ENCODE measurements at places on chromosomes 11 and 22.

DNA sequence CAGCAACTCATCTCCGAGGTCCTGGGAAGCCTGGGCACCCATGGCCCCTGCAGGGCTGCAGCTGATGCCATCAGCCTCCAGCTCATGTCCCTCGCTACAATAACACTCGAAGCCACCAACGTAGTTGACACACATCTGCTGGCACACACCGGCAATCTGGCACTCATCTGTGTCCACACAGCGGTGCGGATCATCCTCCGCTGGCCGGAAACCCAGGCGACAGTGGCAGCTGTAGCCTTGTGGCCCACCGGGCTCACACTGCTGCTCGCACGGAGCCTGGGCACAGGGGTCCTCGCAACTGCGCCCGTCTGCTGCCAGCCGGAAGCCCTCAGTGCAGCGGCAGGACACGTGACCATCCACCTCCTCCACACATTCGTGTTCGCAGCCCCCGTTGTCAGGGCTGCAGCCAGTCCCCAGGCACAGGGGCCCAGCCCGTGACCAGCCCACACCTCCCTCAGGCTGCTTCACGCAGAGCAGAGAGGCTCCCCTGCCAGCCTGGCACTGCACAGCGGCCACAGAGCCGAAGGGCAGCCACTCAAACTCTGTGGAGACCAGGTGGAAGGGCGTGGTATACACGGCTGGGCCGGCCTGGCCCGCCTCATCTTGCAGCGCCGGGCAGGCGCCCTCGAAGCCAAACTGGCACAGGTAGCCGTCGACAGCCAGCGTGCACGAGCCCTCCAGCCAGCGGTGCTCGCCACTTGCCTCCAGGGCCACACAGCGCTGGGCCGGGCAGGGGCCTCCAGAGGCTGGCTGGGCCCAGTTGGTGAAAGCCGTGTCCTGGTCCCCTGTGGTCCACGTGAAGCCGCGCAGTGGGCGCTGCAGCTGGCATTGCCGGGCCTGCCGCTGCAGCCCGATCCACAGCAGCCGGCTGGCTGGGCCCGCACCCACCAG lies 678 bp downstream of the CD248 start:
- DNase-seq: no peak

DNA sequence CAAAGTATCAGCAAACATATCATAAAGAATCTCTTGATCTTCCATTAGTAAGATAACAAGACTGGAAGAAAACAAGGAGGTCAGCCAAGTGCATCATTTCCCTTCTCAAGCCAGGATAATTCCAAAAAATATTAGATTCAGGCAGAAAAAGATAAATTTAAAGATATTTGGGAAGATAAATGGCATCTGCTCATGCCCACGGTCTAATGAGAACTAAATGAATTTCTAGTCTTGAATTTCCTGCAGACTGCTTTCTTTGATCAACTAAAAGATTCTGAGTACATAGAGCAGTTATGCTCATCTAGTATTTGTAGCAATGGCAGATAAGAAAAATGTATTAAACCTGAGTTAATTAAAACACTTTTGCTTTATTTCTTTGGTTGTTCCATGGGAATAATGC lies 31.1 kb downstream of the DDI1 start:
- no peak for DNase-seq

DNA sequence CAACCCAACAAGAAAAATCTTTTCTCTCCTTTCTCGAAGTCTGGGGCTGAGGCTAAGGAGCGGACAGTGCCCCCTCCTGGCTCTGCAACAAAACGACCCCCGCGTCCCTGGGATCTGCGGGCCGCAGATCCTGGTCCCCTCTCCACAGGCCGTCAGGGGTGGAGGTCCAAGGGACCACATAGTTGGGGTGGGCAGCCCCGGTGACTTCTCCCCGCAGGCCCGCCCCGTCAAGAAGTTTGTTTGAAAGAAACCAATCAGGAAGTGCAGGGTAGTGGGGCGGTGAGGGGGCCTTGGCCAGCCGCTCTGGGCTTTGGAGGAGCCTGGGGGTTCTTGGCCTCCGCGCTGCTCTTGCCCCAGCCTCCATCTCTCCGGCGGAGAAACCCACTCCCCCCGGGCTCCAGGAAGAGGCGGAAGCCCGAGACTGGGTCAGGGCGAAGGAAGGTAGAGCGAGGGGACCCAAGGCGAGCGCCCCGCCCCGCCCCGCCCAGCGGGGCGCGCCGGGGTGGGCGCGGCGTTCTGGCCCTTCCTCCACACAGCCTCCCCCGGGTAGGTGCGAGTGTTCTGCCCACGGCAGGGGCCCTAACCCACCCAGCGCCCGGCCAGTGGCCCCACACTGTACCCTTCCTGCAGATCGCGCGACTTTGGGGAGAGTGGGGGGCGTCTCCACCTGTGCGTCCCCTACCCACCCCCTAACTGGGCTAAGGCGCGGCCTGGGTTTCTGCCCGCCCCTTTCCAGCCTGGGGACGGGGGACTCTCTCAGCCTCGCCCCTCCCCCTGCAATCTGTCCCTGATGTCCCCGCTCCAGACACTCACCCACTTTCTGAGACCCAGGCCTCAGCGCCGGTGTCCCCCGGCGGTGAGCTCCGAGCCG lies 1.3 kb downstream of the TP53I11 start:
- no peak for DNase-seq

- no peak for DNase-seq
Observed at GRCh38 chr11:100684101-100685065, 2.7 kb upstream of the ARHGAP42 start.

- no peak for DNase-seq
Observed at GRCh38 chr11:119934866-119935265, 203.0 kb downstream of the TRIM29 start.

DNA sequence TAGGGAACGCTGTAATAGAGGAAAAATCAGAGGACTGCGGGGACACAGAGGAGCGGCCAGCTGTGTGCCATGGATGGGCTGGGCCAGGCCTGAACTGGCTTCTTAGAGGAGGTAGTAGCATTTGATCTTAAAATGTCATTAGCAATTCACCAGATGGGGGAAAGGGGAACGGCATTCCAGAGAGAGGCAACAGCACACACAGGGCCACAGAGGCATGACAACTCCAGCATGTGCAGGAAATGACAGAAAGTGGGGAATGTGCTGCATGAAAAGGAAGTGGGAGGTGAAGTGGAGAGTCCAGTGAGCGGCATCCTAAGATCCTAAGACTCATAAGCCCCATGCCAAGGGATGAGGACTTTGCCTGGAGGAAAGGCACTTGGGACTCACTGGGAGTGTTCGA lies 69.0 kb downstream of the UBASH3B start:
- no peak for DNase-seq

- no peak for DNase-seq
Observed at GRCh38 chr22:41564563-41564962, 3.8 kb downstream of the CSDC2 start.

- no peak for DNase-seq
Observed at GRCh38 chr11:6850526-6850925, 5.0 kb downstream of the OR10A5 start.

DNA sequence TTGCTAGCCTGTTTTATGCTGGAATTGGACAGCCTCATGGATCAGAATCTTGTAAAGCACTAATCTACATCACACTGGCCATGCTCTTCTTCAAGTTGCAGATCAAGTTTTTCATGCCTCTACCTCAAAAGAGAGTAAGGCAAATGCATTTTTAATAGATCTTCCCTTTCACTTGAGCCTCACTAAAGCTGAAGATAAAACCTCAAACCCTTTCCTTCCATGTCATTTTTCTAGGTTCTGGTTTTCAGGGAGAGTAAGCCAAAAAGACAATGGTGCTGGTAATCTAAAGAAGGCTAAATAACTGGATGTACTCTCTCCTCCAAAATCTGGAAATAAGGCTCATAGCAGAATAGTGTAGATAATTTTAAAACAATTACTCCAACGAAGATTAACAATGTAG lies 28.3 kb downstream of the POU2AF1 start:
- no peak for DNase-seq

DNA sequence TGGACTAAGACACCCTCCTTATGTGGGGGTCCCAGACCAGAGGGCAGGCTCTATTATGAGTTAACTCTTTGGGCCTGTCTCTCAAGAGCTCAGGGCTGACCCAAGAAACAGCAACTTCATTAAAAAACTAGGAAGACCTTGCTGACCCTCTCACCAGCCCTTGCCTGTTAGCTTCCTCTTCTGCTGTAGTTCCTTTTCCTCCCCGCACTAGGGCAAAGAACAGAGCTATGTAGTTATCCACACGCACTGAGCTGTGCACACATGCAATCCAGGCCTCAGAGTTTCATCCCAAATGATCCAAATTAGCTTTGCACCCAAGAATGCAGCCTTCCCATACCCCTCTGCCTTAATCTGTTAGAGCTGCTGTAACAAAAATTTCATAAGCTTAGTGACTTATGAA lies 539.6 kb upstream of the CADM1 start:
- no peak for DNase-seq

DNA sequence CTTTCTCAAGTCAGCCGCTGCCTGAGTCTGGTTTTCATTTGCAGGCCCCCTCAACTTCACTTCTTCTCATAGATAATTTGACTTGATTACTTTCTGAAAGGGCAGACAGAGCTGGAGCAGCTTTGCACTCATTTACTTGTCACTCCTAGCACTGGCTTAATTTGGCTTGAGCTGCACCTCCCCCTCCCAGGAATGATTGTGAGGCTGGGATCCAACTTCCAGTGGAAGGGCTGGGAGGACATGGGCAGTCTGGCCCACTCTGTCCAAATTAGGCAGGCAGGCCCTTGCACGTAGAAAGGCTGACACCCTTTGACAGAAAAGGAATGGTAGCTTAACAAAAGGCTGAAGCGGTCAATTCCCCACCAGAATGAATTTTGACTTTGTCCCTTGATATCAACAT lies 453.9 kb downstream of the ETS1 start:
- no peak for DNase-seq

DNA sequence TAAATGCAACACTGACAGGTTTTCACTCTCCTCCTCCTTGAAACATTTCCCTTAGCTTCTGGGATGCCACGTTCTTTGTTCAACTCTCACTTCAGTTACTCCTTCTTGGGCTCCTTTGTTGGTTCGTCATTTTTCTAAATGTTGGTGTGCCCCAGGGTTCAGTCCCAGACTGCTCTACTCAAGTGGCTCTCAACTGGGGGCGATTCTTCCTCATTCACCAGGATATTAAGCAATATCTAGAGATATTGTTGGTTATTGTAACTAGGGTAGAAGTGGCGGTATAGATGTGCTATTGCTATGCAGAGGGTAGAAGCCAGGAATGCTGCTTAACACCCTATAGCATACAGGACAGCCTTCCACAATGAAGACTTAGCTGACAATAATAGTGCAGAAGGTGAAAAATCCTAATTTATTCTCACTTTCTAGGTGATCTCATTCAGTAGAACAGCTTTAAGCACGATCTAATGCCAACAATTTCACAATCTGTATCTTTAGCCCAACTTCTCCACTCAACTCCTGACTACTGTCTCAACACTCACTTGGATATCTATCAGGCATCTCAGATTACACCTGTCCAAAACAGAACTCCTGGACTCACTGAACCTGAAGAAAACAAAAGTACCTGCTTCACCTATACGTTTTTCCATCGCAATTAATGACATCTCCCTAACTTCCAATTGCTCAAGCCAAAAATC lies 4.6 kb downstream of the NUP160 start:
- no peak for DNase-seq

GRCh38 chr11:122113836-122114825 lies 1.9 kb downstream of the BLID start:
- no peak for DNase-seq

GRCh38 chr11:29263971-29264682 lies 752.7 kb downstream of the KCNA4 start:
- DNase-seq: no peak

GRCh38 chr11:83924795-83925542 lies 638.8 kb upstream of the CCDC90B start:
- no peak for DNase-seq

GRCh38 chr11:104320097-104320496 lies 156.2 kb upstream of the PDGFD start:
- DNase-seq: no peak

- DNase-seq: no peak
Observed at GRCh38 chr11:72799441-72799840, 5.6 kb upstream of the STARD10 start.

GRCh38 chr11:8253566-8253965 lies 10.1 kb downstream of the LMO1 start:
- DNase-seq: no peak

DNA sequence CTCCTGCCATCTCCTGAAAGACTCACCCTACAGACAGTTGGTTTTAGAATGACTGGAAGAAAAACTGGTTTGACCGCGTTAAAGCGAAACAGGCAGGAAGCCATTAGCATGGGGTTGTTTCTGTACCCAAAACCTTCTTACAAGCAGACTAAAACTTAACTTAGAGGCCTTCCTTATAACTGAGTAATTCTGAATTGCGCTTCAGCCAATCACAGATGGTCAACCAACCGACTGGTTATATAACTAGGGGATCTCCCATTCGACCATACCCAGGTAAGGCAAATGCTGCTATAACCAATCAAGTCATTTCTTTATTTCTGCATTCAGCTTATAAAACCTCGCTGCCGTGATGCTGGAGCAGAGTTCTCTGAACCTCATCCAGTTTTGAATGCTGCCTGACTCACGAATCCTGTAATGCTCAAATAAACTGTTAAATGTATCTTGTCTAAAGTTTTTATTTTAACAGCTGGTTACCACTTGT lies 87.8 kb upstream of the DRD2 start:
- DNase-seq: no peak

DNA sequence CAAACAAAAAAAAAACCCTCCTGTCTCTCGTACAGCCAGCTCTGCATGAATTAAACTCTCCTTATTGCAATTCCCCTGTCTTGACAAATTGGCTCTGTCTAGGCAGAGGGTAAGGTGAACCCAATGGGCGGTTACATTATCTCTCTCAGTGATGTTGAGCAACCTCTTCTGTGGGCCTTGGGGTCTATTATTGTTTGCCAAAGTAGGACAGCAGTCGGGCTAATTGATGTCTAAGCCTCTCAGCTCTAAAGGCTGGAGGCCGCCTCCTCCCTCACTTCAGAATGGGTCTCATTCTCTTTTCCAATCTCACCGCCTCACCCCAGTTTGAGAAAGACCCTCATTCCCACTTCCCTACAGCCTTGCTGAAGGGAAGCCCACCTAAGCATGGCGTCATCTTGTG lies 1.3 kb upstream of the SLC25A45 start:
- no peak for DNase-seq

DNA sequence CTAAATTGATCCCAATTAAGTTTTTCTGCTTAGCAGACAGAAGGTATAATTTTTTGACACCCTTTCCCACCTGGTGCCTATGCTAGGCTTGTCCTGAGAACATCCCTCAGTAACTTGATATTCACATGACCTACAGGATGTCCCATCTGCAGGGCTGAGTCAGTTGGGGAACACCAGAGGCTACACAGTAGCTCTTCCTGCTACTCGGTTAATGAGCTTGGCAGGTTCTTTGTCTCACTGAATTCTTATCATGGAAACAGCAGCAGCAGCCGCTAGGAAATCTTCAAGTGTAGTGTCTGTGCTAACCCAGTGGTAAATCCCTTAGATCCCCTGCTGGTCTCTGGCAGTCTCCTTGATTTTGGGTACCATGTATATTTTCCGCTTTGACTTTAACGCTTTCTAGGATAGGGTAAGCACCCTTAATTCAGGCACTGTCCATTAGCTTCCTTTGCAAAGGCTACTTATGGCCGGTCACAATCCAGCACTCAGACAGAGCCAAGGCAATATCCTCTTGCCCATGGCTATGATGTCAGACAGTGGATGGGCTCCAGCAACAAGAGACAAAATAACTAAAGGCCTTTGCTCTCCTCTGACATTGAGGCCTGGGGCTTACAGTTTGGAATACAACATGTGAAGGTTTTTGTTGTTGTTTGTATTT lies 8.5 kb downstream of the MRPL16 start:
- DNase-seq: no peak
